ENCODE measurements at places on chromosomes 4 and X. TPM values are rescaled to one million over a fixed set of nuclear protein-coding genes. Genes with fewer than 3 reads are reported as not detected.

The REPS2 gene
- polyA plus RNA-seq, result 11.7 TPM

The ADH4 gene
- polyA plus RNA-seq, result 0.93 TPM

The RTL9 gene
- polyA plus RNA-seq, result 0.35 TPM

The SYTL5 gene
- 2.8 TPM for polyA plus RNA-seq

The PIN4 gene
- polyA plus RNA-seq, result 63.2 TPM

The LNX1 gene
- 17.0 TPM for polyA plus RNA-seq

The FRG2 gene
- polyA plus RNA-seq, result not detected

The TLR10 gene
- polyA plus RNA-seq, result 0.64 TPM

The PITX2 gene
- 3.2 TPM for polyA plus RNA-seq

The CACNA1F gene
- polyA plus RNA-seq, result 0.17 TPM

The APELA gene
- 13.6 TPM for polyA plus RNA-seq

GRCh38 chr4:63693321-63693720 lies 715.9 kb downstream of the TECRL start:
- no peak for DNase-seq

GRCh38 chr4:47494124-47494430 lies 9.0 kb downstream of the ATP10D start:
- DNase-seq, result no peak

- no peak for DNase-seq
Measured at GRCh38 chrX:79270401-79270800, 96.7 kb downstream of the ITM2A start.

GRCh38 chr4:169348541-169348940 lies 77.8 kb upstream of the SH3RF1 start:
- no peak for DNase-seq

DNA sequence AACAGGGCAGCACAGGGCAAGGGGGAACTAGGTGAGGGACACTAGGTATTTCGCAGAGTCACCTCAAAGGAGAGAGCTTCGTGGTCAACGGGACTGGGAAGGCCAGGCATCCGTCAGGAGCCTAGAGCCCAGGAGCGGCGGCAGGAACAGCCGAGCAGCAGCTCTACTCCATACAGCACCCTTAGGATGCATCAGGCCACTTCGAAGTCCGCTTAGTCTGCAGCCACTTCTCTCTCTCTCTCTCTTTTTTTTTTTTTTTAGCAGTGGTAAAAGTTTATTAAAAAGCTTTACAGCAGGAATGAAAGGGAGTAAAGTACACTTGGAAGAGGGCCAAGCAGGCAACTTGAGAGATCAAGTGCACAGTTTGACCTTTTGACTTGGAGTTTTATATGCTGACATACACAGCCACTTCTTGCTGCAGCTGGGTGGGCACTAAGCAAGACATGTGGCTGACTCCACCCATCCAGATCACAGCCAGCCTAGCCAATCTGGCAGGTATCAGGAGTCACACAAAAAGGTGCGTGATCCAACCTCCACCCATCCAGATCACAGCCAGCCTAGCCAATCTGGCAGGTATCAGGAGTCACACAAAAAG lies 209.7 kb upstream of the RADX start:
- DNase-seq, result no peak

GRCh38 chrX:130497531-130497930 lies 95.7 kb downstream of the RBMX2 start:
- no peak for DNase-seq

- no peak for DNase-seq
Measured at GRCh38 chrX:26511589-26512363, 295.8 kb downstream of the MAGEB5 start.

- no peak for DNase-seq
Measured at GRCh38 chr4:19051831-19052230, 1030.3 kb upstream of the LCORL start.

DNA sequence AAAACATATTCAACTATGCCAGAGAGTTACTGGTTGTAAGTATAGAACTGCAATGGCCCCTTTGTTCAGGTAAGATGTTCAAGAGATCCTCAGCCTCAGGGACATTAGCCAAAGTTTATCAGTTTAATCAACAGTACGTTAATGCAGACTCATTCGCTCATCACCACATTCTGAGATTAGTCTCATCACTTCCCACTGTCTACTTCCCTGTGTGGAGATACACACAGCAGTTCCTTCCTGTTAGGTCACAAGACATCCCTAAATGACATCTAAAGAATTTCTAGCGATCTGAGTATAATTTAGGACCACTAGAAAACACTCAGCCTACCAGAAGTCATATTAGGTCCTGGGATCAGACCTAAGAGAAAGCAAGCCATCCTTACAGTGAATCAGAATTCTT lies 10.4 kb downstream of the SLC10A7 start:
- DNase-seq, result no peak

GRCh38 chr4:138494931-138495330 lies 252.8 kb upstream of the SLC7A11 start:
- DNase-seq, result no peak

DNA sequence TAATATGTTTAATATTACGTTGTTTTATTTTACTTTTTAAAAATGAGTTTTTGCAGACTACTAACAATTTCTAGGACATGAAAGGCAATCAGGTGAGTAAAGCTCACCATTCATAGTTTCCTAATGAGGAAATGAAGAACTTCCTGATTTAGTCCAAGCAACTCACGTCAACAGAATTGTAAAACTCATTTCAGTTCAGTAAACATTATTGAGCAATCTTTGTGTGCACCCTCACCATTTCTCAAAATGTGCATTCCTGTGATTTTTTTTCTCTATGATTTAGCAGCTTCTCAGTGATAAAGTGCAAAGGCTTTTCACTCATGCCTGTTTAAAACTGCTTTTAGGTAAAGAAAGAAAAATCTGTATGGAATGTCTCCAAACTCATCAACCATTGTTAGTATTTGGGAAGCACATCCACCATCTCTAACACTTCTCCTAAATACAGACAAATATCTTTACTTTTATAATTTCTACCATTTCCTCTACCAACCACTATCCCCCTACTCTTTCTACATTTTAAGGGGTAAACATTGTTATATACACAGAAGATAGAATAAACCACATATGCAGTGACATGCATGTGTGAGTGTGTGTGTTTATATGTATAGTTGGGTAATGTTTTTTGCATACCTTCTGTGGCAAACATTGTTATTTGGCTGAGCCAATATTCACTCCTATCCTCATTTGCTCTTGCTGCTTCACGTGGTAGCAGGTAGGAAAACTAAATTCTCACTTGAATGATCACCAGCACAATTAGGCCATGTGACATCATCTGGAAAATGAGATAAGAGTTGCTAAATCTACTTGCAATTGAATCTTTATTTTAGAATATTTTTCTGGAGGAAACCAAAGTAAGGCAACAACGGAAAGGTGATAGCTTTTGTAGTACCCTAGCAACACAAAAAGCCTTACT lies 54.7 kb upstream of the PRDM8 start:
- no peak for DNase-seq

- no peak for DNase-seq
Measured at GRCh38 chr4:138003248-138003647, 238.9 kb downstream of the SLC7A11 start.

- DNase-seq, result no peak
Measured at GRCh38 chr4:125369098-125369497, 54.3 kb downstream of the FAT4 start.

DNA sequence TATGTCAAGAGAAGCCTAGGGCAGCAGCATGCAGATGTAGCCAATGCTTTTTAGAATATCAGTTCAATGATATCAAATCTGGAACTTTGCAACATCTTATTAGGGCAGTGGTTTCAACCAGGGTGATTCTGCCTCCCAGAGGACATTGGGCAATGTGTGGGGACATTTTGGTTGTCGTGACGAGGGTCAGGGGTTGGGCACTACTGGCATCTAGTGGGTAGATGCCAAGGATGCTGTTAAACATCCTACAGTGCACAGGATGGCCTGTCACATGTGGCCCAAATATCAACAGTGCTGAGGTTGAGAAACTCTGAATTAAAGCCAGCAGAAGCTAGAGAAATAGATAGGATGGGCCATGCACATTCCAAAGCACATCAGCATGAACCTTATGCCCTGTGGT lies 152.3 kb downstream of the AMELX start:
- no peak for DNase-seq

- no peak for DNase-seq
Measured at GRCh38 chr4:154184238-154184637, 307.4 kb downstream of the DCHS2 start.

DNA sequence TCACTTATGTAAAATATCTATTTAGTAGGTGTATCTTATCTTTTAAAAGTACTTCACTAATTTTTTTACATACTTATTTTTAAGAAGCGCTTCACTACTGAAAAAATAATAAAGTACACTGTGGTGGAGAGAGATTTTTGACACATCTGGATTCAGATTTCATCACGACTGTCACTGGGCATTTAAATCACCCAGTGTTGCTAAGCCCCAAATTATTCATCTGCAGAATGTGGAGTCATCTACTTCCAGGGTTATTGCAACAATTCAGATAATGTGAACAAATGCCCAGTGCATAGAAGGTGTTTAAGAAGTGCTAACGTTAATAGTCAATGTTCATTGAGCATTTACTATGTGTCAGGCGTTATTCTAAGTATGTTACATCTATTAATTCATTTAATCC lies 41.8 kb downstream of the AASDH start:
- no peak for DNase-seq

DNA sequence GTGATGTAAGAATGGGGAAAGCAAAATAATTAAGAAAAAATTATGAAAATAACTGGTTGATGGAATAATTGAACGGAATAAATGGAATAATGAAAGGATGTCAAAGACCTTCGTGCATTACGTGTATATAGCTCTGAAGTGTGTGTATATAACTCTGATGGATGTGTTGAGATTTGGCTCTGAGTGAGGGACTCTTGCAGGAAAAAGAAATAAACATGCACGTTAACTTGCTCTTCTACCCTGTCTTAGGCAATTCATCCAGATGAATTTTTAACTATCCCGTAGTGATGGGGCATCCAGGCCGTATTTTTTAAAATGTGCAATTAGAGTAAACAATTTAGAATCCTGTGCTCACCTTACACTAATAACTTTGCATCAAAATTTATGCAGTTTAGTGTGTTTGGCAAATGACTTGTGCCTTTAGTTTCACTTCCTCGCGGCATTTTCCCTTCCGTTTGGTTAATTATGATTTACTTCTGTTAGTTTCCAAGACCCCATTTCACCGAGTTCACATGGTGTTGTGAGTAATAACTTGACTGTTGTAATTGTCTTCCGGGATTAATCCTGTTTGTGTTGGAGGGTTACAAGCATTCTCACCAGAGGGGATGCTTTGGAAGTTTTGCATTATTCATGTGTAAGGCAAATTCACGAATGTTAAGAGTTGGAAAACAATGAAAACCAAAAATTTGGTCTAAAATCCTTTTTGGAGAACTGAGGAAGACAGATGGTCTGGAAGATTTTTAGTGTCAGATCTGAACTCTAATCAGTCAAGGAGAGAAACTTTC lies 256.5 kb upstream of the FAT1 start:
- no peak for DNase-seq
